ENCODE measurements at places on chromosomes 1 and 21.

- no peak for DNase-seq
Measured at GRCh38 chr1:246582301-246583055, 16.2 kb downstream of the CNST start.

DNA sequence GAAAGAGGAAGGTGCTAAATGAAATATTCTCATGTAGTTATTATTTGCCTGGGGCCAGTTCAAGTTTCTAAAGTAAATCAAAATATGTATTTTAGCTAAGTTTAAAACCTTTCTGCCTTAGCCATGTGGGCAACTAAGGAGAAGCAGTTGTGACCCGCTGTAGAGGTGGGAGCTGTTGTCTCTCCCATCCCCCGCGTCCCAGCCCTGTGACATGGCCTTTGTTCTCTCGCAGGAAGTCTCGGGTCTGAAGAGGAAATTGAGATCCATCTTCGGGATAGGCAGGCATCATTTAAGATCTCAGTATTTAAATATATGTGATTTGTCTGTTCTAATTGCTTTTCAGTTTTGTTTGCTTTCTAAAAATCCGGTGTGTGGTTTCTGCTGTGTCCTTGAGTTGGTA is 121.5 kb downstream of the CAMTA1 start:
- no peak for DNase-seq

DNA sequence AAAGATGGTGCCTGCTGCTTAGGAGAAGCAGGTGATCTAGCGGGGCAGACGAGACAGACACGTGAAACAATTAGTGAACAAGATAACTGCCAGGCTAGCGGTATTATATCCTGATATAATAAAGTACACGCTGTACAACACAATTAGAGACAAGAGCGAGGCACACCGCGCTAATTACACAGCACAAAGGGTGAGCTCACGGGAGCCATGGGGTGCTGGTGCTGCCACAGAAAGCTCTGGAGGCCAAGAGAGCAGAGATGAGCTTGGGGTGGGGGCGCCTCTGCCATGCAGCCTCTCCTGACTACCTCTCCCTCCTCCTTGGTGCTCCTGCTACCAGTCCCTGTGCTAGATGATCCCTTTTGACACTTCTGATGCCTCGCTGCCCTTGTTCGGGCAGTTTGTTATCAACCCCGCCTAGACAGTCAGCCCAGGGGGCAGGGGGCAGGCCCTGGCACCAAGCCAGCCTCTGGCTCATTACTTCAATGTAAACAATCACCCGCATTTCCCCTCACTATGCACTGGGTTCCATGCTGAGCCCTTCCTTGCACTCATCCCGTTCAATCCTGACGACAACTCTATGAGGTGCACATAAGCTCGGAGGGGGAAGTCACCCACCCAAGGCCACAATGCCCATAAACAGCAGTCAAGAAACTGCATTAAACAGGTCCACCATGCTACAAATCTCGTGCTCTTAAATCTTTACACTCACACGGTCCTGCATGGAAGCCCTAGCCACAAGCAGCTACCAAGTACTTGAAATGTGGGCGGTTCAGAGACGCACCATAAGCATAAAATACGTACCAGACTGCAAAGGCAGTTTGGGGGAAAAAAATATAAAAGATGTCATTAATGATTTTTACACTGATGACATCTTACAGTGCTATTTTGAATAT is 103.0 kb downstream of the SSBP3 start:
- no peak for DNase-seq

- DNase-seq, result no peak
Measured at GRCh38 chr21:15222707-15223106, 157.9 kb upstream of the NRIP1 start.

GRCh38 chr1:18668046-18668445 is 37.4 kb downstream of the PAX7 start:
- DNase-seq, result no peak

DNA sequence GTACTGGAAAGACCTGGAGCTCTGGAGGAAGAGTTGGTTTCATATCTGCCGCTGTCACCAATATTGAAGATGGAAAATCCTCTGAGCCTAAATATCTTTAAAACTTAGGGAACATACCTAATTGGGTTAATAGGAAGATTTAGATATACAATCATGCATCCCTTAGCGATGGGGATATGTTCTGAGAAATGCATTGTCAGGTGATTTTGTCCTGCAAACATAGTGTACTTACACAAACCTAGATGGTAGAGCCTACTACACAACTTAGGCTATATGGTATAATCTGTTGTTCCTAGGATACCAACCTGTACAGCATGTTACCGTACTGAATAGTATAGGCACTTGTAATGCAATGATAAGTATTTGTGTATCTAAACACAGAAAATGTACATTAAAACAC is 22.5 kb downstream of the YTHDF2 start:
- no peak for DNase-seq

DNA sequence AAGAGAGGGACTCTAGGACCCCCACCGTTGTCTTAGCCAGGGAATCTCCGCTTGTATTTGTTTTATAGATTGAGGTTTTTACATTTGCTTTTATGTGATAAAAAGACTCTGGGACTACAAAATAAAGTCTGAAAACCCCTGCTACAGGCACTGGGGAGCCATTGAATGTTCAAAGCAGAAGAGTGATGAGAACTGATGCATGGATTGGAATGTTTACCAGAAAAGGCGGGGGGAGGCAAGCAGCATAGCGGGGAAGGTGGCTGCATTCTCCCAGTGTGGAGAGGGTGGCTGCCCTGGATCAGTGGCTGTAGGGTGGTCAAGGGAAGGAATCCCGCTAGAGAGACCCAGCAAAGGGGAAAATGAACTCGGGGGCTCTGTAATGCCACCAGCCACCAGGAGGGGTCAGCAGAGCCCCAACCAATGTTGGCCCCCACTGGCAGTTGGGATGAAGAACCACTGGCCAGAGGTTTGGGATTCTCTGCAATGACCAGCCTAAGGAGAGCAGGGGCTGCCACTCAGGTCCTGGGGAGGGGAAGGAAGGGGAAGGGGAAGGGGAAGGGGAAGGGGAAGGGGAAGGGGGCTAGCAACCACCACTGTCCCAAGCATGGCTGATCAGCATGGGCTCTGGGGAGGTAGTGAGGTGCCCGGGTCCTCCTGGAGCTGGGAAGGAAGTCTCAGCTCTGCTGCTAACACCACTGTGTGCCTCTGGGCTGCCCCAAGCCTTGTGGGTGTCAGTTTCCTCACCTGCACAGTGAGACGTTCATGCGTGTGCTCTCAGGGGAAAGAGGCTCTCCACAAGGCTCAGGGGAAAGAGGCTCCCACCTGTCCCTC is 19.2 kb upstream of the PEF1 start:
- DNase-seq, result peak; percentile 75

DNA sequence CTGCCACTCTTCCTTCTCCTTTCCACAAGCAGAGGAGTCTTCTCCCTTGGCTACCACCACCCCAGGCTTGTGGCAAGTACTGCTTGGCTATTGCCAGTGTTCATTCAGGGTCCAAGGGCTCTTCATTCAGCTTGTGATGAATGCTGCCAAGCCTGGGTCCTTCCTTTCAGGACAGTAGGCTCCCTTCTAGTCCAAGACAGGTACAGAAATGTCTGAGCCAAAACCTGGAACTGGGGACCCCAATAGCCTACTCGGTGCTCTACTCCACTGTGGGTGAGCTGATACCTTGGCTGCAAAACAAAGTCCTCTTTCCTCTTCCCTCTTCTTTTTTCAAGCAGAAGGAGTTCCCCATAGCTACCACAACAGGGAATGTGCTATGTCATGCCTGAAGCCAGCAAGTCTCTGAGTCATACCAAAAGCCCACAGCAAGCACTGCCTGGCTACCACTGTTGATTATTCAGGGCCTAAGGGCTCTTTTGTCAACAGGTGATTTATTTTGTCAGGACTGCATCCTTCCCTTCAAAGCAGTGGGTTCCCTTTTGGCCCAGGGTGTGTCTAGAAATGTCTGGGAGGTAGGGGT is 268.9 kb downstream of the HHAT start:
- DNase-seq, result no peak

DNA sequence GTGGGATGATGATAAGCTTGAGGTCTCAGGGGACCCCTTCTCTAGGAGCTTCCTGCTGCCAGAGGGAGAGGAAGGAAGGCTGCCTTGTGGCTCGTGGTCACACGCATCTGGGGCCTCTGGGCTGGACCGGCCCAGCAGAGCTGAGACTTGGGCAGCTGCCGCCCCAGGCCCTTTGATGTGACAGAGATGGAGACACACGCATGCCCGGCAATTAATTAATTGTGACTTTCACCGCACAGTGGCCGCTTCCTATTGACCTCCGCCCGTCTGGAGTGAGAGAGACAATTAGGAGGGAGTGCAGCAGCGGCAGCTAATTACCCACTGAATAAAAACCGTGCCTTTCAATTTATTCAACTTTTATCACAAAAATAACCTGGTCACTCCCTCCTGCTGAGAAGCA is 16.6 kb upstream of the C1QA start:
- no peak for DNase-seq

DNA sequence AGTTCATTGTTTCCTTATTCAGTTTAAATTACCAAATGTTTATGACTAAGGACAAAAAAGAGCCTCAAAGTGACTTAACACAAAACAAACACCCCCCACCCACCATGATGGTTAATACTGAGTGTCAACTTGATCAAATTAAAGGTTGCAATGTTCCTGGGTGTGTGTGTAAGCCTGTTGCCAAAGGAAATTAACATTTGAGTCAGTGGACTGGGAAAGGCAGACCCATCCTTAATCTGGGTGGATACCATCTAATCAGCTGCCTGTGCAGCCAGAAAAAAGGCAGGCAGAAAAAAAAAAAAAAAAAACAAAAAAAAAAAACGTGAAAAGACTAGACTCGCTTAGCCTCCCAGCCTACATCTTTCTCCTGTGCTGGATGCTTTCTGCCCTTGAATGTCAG is 543.4 kb downstream of the NEGR1 start:
- DNase-seq, result no peak

DNA sequence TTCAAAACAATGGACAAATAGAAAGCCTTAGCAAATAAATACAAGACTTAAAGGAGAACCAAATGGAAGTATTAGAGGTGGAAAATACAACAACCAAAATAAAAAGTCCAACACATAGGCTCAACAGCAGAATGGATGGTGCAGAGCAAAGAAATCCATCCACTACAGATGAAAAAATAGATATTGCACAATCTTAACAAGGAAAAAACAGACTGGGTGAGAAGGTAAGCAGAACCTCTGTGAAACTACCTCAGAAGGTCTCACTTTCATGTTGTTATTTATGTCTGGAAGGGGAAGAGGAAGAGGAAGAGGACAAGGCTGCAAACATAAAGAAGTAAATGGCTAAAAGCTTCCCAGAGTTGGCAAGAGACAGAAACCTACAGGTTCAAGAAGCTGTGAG is 158.7 kb upstream of the NBPF11 start:
- DNase-seq, result no peak

DNA sequence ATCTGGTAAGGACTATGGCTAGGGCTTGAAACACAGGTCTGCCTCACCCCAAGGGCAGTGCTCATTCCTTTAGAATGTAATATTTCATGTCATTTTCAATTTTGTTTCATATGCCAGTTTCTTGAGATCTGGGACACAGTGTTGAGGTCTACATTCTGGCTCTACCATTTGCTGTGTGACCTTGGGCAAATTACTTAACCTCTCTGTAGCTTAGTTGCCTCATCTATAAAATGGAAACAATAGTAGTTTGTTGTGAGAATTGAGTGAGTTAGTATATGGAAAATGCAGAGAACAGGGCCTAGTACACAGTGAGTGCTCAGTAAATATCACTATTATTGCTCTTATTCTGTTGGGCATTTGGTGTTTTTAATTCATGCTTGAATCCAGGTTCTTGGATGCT is 84.4 kb downstream of the WDR3 start:
- no peak for DNase-seq

GRCh38 chr1:201272799-201273198 is 10.5 kb upstream of the PKP1 start:
- DNase-seq, result peak; percentile 38

GRCh38 chr21:46099476-46099875 is 1.6 kb downstream of the COL6A2 start:
- DNase-seq, result peak; percentile 37

All from kidney (tissue), 22 donors.